ENCODE measurements at places on chromosomes 2 and 18. TPM values are rescaled to one million over a fixed set of nuclear protein-coding genes. Genes with fewer than 3 reads are reported as not detected.

GRCh38 chr2:222568865-222569264 is 87.0 kb downstream of the FARSB start:
- DNase-seq: no peak

DNA sequence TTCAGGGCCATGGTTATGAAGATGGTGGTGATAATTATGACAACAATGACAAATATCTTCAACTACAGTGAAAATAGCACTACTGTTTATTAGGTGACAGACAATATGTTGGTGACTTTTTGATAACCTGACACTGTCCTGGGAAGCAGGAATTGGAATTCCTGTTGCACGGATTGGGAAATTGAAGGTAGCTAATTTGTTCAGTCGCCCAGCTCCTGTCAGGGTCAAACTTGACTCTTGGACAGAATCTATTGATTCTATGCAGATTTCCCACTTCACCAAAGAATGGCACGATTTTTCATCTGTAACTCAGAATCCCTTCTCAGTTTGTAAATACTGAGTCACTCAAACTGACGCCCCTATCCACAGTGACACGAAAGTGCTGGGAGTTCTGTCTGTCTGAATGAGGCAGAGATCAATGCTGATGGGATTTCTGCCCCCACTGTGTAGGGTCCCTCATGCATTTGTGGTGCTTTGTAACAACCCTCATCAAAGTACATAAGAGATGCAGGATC is 779.5 kb upstream of the ID2 start:
- DNase-seq: no peak

DNA sequence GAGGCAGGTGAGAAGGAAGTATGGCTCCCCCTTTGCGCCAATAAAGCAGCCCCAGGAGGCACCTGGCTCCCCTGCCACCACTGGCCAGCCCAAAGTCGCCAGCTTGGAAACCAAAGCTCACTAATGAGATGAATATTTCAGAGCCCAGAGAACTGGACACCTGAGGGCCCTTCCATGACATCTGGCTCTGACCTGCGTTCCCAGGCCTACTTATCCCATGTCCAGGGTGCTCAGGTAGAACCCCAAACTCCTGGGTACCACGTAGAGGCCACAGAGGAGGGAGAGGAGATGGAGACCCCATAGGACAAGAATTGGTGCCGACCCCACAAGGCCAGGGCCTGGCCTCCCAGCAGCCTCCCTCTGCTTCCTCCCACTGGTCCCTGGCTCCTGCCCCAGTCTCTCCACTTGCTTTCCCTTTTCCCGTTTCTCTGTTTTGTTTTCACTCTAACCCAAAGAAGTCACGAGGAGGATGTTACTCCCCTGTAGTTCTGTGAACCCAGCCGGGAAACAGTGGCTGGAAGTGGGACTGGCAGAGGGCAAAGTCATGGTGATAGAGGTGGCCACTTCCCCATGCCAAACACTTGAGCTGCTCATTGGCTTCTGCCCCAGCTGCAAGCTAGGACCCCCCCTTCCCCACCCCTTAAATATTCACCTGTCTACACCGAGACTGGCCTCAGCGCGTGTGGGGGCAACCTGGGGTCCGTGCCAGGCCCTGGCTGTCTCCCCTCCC is 820 bp downstream of the TMBIM1 start:
- no peak for DNase-seq

- DNase-seq: no peak
These were observed 69.1 kb downstream of the TNFRSF11A start for GRCh38 chr18:62394006-62394763.

DNA sequence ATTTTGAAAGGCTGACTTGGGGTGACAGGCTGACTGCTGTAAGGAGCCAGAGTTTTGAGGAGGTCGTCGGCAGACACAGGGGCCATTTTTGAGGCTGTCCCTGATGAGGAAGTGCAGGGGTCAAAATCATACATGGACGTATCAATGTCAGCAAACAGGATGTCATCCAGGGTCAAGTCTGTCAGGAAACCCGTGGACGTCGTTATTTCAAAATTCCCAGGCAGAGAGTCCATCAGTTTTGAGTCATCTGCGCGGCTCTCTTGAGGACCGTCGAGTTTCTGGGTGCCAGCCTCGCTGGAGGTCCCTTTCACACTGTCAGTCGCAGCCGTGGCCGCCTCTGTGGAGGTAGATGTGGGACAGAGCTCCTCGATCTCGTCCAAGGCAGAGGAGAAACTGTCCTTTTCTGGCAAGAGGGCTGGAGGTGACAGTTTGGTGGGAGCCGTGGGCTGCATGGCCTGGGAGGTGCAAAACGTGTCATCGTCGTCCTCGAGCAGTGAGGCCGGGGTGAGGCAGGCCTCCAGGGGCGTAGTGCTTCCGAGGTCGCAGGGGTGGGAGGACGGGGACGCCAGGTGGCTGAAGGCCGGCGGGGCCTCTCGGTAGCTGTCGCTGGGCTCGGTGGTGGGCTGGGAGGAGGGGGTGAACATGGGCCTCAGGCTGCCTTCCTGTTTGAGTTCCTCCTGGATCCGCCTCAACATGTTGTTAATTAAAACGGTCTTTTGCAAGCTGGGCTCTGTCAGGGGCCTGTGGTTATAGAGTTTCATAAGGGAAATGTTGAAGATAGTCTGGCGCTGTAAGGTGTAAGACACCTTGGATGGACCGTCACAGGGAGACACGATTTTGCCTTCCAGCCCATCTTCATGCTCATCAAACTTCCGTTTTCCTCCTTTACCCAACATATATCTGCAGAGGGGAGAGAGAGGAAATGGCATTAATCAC is 17.5 kb downstream of the SERTAD2 start:
- DNase-seq: peak; percentile 57

DNA sequence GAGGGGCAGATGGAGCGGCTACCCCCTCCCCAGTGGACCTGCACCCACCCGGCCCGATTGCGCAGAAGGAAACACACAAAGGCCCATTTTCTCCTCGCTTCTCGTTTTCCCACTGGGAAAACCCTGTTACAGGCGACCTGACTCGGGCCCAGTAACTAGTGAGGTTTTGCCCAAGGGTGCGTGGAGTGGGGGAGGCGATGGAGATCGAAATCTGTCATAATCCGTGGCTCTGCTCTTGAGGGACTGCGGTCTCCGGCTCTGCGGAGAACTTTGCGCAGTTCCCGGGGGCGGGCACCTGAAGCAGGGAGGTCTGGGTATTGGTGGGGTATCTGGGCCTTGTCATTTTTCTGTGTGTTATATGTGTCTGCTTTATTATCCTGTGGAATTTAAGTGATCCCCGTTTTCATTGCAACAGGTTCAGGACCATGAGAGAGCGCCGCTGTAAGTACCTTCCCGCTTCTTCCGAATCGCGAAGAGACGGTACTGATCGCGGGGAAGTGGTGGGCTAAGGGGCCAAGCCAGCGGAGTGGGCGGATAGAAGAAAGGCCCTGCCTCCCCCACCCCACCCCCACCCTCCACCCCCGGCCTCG is 4.0 kb upstream of the HOXD4 start:
- no peak for DNase-seq

DNA sequence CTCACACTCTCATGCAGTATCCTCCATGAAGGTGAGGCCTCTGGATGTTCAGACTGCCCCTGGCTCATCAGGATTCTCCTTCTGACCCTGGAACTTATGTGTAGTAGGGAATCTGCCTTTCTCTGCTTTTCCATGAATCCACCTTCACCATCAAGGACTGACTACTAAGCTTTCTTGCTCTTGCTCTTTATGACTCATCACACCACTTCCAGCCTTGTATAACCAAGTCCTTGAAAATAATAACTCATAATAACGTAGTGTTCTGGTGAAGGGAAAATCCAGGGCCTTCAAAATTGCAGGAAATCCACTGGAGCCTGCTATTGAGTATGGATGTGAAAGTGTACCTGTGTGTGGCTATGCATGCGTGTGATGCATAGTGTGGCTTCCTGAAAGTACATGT is 11.3 kb upstream of the KCNS3 start:
- no peak for DNase-seq

GRCh38 chr2:100956081-100956480 is 46.0 kb upstream of the RPL31 start:
- no peak for DNase-seq

DNA sequence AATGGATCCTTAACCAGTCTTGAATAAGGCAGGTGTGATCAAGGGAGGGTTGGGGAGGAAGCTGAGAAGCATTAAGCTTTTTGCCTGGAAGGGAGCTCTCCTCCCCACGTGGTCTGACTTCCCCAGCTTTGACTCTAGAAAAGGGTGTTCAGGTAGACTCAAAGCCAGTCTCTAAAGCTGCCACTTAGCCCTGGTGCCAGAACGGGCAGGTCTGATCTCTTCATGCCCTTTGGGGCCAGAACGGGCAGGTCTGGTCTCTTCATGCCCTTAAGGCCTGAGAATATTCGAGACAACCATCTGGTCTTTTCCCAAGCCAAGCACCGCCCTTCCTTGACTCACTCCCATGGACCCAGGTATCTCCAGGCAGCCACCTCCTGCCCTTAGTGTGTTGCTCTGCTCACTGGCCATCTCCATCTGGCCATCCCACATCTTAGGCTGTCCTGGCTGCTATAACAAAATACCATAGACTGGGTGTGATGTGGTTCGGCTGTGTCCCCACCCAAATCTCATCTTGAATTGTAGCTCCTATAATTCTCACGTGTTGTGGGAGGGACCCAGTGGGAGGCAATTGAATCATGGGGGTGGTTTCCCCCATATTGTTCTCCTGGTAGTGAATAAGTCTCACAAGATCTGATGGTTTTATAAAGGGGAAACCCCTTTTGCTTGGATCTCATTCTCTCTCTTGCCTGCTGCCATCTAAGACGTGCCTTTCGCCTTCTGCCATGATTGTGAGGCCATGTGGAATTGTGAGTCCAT is 59.4 kb downstream of the SNORC start:
- DNase-seq: no peak

- DNase-seq: no peak
These were observed 38.7 kb downstream of the MSTN start for GRCh38 chr2:190023860-190024259.

GRCh38 chr2:164335947-164336346 is 285.3 kb downstream of the GRB14 start:
- DNase-seq: no peak

- no peak for DNase-seq
These were observed 168.7 kb upstream of the SKOR2 start for GRCh38 chr18:47420130-47420529.

DNA sequence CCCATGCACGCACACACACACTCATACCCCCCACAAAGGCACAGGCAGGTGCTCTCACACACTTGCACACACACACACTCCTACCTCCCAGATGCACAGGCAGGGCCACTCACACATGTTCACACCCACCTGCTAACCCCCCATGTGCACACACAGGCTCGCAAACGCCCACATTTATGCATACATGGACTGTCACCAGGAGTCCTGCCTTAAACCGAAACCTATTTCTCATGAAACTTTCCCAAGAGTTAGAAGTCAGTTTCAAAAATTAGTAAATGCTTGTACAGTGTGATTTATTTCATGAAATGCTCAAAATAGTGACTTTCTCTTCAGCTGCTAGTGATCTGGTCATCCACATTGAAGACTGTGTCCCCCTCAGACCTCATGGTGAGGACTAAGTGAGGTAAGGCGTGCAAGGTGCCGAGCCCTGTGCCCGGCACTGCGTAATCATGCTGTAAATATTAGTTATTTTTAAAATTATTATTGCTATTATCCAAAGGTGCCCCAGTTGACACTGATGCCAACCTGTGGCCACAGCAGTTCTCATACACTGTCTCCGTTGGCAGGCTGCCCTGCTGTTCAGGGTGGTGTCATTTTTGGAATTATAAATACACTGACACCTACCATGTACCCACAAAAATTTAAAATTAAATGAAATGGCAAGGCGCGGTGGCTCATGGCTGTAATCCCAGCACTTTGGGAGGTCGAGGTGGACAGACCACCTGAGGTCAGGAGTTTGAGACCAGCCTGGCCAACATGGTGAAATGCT is 12.4 kb downstream of the CNNM4 start:
- no peak for DNase-seq

DNA sequence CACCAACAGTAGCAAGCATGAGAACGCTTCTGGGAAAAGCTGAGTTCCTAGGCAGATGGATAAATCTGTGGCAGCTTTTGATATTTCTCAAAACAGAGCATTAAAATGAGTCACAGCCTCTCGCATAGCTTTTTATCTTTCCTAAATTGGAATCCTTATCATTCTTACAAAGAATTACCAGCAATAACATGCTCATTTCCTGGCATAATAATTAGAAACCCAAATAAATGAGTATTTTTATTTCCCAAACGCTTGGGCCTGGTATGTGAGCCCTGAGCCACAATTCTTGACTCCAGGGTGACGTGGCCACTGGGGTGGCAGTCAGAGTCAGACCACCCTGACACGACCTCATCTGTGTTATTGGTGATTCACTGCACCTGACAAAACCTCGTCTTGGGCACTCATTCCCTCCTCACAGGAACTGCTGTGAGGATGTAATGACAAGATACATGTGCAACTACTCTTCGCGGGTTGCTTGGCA is 210.7 kb downstream of the ARL4C start:
- no peak for DNase-seq

- DNase-seq: no peak
These were observed 256.5 kb downstream of the CD226 start for GRCh38 chr18:69691008-69691760.

- no peak for DNase-seq
These were observed 1.8 kb downstream of the RBFA start for GRCh38 chr18:80035997-80036396.

DNA sequence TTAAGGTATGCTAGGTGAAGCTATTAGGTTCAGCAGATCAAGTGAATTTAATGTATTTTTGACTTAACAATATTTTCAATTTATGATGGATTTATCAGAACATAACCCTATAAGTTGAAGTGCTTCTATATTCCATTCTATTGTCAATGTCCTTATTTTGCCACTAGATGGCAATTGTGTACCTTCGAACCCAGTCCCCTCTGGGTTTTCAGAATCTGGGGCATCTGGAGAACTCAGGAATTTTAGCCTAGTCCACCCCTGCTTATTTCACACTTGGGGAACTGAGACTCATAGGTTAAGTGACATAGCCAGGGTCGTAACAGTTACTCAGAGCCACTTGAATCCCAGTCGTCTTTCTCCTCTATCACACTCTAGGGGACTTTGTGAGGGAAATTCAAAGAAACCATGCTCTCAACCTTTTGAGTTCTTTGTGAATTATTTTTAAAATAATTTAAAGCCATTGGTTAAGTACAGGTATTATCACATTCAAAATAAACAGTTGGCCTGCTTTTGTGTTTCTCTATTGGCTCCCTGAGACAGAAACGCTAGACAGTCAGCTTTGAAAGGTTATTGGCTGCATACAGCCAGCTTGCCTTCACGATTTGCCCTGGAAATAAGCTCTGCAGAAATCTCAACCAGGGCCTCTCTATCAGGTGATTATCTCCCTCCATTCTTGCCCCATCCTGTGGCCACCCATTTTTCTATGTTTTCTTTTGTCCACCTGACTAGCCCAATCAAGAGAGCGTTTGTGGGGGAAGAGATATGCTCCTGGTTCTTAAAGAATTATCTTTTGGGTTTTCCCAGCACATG is 145.0 kb downstream of the TTC27 start:
- no peak for DNase-seq

LHCGR gene
- total RNA-seq: 0.11 TPM

FAP gene
- total RNA-seq: 0.62 TPM

USP37 gene
- 7.0 TPM for total RNA-seq

SP100 gene
- 50.2 TPM for total RNA-seq

TUBA4A gene
- total RNA-seq: 128 TPM

CAB39 gene
- total RNA-seq: 91.9 TPM

TMEM17 gene
- total RNA-seq: 1.3 TPM
